ENCODE measurements at places on chromosomes 12 and 14. TPM values are rescaled to one million over a fixed set of nuclear protein-coding genes. Genes with fewer than 3 reads are reported as not detected.

- no peaks in the 10 kb centered on the region for H3K36me3 ChIP-seq
- no peak overlapping the region for H3K4me3 ChIP-seq
- no peaks in the 10 kb centered on the region for H3K4me1 ChIP-seq
- no peaks in the 10 kb centered on the region for H3K27me3 ChIP-seq
Observed at GRCh38 chr14:59132796-59133494, 55.5 kb upstream of the DAAM1 start.

Gene MAP3K9
- 0.29 TPM for total RNA-seq

DNA sequence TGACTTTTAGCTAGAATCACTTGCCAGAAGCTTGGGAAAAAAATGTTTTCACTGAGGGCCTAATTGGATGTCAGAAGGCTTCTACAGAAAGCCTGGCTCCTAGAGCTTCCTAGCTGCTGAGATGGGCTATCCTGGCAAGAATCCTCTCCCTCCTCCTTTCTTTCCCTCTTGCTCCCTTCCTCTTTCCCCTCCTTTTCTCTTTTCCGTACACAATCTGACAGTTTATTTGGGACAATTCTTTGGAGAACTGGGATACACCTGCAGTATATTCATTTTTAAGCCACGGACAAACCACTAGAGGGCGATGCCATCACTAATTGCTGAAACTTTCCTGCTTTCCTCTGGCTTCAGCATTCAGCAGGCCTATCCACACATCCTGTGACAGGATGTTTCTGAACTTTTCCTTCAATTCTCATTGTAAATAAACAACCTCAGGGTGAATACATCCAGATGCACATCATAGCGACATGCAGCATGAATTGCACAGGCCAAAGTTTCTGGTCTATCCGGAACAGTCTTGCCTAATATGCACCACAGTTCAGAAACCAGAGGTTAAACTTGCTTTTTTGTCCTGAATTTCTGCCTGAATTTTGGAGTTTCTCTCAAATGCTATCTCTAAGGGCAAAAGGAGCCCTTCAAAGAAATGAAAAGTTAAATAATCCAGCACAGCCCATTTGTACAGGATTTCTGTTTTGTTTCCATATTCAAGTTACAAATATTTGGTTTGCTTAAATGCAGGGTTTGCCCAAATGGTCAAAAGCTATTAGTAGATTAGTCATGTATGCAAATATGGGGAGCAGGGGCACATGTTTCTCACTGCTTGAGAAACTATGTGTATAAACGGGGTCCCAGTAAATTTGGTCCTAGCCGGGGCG, 142.8 kb downstream of the PAWR start:
- peaks cover 13% of the 10 kb centered on the region for H3K4me1 ChIP-seq
- H3K27me3 ChIP-seq = no peaks in the 10 kb centered on the region
- H3K36me3 ChIP-seq = no peaks in the 10 kb centered on the region
- H3K4me3 ChIP-seq = no peak overlapping the region
- no peak for DNase-seq

DNA sequence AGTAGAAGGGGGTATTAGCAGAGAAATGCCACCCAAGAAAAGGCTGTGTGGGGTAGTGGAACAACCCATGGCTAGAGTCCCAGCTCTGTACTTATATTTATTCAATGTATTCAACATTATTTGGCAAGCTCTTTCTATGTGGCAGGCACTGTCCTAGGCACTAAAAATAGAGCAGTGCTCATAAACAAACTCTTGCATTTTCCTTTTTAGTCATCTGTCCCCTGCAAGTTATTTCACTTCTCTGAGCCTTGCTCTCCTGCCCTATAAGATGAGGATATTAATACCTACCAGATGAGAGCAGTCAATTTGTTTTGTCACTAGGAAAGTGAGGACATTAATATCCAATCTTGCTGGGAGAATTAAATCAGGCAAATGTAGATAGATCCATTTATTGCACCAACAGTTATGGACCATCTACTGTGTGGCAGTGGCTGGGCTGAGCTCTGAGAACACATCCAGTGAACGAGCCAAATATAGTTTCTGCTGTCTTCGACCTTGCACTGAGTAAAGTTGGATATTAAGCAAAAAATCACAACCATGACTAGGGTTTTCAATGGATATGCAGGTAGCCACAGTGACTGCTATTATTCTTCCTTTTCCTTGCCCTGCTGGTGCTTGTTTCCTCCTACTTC, 314.3 kb upstream of the TBX3 start:
- H3K27me3 ChIP-seq = no peaks in the 10 kb centered on the region
- H3K4me1 ChIP-seq = no peaks in the 10 kb centered on the region
- H3K27ac ChIP-seq = no peak overlapping the region
- no peak for DNase-seq

DNA sequence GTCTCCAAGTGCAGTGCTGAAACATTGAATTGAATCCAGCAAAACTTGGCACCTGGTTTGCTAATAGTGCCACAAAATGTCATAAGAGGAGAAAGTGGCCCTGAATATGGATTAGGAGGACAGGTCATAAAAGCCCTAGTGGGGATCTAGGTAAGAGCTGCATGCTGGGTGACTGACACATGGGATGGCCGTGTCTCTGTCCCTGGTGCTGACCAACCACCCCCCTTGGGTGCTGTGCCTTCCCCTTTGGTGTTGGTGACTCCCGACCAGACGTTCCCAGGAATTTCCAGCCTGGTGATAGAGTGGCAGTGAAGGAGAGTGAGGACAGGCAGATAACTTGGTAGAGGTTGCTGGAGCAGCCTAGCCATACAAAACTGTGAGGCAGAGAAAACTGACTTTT, 142.8 kb downstream of the VRK1 start:
- H3K27ac ChIP-seq = no peak overlapping the region
- H3K4me1 ChIP-seq = no peaks in the 10 kb centered on the region
- DNase-seq = no peak
- H3K4me3 ChIP-seq = no peak overlapping the region
- no peaks in the 10 kb centered on the region for H3K36me3 ChIP-seq

Gene PLEKHH1
- 4.0 TPM for total RNA-seq
